Right ventricle myocardium superior (tissue), 1 donor: ENCODE measurements at places on chromosomes 16 and 17. TPM values are rescaled to one million over a fixed set of nuclear protein-coding genes. Genes with fewer than 3 reads are reported as not detected.

The PABPN1L gene
- not detected for total RNA-seq

The HSBP1 gene
- total RNA-seq = 175 TPM

DNA sequence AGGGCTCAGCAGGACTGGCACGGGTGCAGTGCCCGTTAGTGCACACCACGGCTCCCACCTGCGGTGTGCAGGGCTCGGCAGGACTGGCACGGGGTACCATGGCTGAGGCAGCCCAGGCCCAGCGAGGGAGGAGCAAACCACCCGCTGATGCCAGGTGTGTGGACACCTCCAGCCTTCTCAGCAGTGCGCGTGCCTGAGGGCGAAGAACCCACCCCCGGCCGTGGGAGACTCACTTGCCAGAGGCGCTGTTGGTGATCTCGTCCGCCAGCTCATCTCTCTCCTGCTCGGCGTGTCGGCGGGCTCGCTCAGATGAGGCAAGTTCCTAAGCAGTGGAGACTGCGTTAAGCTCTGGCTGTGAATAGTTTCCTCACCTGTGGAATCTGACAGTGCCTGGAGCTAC is 45.4 kb downstream of the NDEL1 start:
- DNase-seq = no peak

- peak; percentile 54 for DNase-seq
These were observed 1.4 kb downstream of the TRAF4 start for GRCh38 chr17:28744972-28745785.

The C17orf50 gene
- not detected for total RNA-seq

DNA sequence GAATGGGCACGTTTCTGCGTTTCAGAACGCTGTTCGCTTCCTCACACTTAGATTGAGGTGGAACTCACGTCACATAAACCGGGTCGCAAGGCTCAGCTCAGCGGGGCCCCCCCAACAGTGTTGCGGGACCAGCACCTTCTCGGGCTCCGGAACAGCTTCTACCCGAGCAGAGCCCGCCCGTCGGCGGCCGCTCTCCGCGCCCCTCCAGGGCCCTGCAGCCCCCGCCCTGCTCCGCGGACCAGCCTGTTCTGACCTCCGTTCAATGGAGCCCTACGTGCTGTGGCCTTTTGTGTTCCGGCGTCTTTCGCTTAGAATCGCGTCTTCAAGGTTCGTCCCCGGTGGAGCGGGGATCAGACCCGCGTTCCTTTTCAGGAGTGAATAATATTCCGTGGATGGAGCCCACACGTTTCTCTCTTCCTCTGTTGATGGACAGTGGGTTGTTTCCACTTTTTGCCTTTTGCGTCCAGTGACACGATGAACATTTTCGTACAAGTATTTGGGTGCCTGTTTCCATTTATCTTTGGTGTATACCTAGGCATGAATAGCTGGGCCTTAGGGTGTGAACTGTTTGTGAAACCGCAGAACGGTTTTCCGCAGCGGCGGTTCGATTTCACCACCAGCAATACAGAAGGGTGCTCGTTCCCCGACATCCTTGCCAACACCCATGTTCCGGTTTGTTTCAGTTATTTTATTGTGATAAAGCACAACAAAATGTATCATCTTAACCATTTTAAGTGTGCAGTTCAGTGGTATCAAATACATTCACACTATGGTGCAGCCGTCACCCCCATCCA is 2.3 kb upstream of the SLC22A31 start:
- peak; percentile 14 for DNase-seq

The ARHGDIG gene
- total RNA-seq = 9.3 TPM

GRCh38 chr17:8118769-8119580 is 661 bp upstream of the ALOXE3 start:
- DNase-seq = peak; percentile 95

The NEUROD2 gene
- not detected for total RNA-seq

- no peak for DNase-seq
These were observed 12.5 kb upstream of the SLC13A2 start for GRCh38 chr17:28460901-28461300.

- no peak for DNase-seq
These were observed 21.1 kb upstream of the NSMCE1 start for GRCh38 chr16:27289669-27290068.

- DNase-seq = no peak
These were observed 2.9 kb upstream of the CPNE7 start for GRCh38 chr16:89572485-89573205.

The TP53TG3B gene
- not detected for total RNA-seq

GRCh38 chr16:49773534-49774475 is 82.1 kb downstream of the ZNF423 start:
- peak; percentile 33 for DNase-seq
